ENCODE measurements at places on chromosomes 6 and 20.

DNA sequence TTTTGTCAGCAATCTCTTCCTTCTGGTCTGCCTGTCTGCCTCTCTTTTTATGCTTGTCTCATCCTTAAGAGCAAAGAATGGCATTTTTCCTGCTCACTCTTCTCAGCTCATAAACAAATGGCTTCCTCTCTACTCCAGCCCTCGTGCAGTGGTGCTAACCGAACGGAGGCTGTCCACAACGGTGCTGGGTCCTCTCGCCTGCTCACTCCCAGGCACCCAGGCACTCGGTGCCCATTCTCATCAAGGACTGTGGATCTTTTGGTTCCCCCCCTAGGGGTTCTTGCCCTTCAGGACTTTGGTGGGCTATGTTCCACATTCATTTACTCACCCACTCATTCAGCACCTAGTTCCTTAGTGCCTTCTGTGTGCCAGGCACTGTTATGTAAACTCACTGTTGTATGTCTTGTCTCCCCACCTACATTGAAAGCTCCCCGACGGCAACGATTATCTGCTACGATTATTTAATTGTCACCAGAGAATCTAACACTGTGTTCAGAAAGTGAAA is 113.9 kb downstream of the FYN start:
- peak overlapping the region; percentile 82 for H3K4me3 ChIP-seq
- peaks cover under 1% of the 10 kb centered on the region for H3K36me3 ChIP-seq
- H3K27ac ChIP-seq, result peak overlapping the region; percentile 99
- H3K4me1 ChIP-seq, result peaks cover 95% of the 10 kb centered on the region
- H3K27me3 ChIP-seq, result no peaks in the 10 kb centered on the region

DNA sequence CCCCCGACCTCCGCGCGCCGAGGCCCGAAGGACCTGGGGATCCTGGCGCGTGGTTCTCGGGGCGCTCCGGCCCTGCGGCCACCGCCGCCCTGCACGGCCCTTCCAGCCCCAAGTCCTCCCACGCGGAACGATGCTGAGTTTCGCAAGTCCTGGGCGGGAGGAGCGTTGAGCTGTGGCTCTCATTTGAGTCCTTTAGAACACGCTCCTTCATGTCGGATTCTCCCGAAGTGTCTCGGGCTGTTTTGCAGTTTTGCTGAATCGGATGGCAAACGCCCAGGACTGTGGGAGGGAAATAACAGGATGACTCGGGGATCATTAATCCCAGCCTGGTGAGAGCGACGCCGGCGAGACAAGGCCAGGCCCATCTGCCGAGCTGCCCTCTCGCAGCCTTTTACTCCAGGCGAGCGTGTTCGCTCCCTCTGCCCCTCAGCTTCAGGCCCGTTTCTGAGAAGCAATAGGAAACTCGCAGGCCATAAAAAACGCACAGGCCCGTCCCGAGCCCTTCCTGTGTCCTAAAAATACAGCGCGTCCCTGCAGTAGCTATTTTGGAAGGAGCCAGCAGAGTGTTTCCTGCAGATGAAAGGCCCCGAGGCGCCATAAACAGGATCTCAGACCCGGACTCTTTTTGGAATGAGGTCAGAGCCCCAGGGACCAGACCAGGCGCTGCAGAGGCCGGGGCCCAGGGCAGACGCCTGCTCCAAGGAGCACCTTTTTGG is 153.5 kb downstream of the DLL1 start:
- H3K4me3 ChIP-seq, result no peak overlapping the region
- H3K4me1 ChIP-seq, result no peaks in the 10 kb centered on the region
- no peak overlapping the region for H3K27ac ChIP-seq
- DNase-seq, result no peak
- H3K36me3 ChIP-seq, result no peaks in the 10 kb centered on the region
- H3K27me3 ChIP-seq, result peaks cover 19% of the 10 kb centered on the region

GRCh38 chr20:59404749-59405148 is 104.3 kb downstream of the EDN3 start:
- no peaks in the 10 kb centered on the region for H3K36me3 ChIP-seq
- H3K4me1 ChIP-seq, result peaks cover 2% of the 10 kb centered on the region
- no peak overlapping the region for H3K27ac ChIP-seq
- H3K4me3 ChIP-seq, result no peak overlapping the region

GRCh38 chr6:37525460-37526357 is 26.0 kb upstream of the CCDC167 start:
- peaks cover 76% of the 10 kb centered on the region for H3K4me1 ChIP-seq
- DNase-seq, result no peak
- H3K36me3 ChIP-seq, result peaks cover 2% of the 10 kb centered on the region
- H3K4me3 ChIP-seq, result no peak overlapping the region
- no peaks in the 10 kb centered on the region for H3K27me3 ChIP-seq
